HT1080 (cell line): ENCODE measurements at places on chromosomes 16 and 17. TPM values are rescaled to one million over a fixed set of nuclear protein-coding genes. Genes with fewer than 3 reads are reported as not detected.

Gene PHB1
- total RNA-seq: 245 and 256 TPM in 2 replicates

Gene PPP1R27
- total RNA-seq: 0.47 TPM in 1 of 2 replicates, not detected in the other

Gene KRTAP4-9
- total RNA-seq: 0.29 and 0.57 TPM in 2 replicates

Gene SP6
- total RNA-seq: 1.7 and 1.8 TPM in 2 replicates

DNA sequence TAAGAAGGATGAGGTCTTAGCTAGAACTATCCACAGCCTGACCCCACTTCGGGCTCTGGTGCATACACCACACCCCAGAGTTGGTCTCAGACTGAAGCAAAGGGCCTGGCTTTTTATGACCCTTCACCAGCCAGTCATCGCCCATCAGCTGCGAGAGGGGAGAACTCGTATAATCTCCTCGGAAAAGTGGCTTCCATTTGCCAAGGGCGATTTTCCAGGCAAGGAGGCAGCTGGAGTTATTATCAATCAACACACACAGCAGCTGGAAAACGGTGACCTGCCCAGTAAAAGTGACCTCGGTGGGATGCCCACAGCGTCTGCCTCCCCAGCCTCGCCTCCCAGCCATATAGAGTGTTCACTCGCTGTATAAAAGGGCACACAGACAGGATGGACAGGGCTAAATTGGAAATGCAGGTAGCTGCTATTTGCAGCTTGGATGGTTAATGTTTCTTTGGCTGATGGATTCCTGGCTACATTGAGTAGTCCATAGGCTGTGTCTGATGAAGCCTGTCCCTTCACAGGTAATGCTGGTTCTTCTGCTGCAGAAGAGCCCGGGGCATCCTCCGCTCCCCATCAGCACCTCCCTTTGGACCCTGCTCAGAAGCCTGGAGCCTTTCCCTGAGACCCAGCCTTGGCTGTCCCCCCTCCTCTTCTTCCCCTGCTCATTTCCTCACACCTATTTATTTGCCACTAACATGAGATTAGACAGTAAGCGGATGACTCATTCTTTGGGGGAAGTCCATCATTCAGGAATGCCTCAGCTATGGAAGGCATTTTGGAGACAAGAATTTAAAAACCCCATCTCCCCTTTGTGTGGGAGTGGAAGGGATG, 45.7 kb downstream of the TMEM186 start:
- peak; percentile 56 for DNase-seq

DNA sequence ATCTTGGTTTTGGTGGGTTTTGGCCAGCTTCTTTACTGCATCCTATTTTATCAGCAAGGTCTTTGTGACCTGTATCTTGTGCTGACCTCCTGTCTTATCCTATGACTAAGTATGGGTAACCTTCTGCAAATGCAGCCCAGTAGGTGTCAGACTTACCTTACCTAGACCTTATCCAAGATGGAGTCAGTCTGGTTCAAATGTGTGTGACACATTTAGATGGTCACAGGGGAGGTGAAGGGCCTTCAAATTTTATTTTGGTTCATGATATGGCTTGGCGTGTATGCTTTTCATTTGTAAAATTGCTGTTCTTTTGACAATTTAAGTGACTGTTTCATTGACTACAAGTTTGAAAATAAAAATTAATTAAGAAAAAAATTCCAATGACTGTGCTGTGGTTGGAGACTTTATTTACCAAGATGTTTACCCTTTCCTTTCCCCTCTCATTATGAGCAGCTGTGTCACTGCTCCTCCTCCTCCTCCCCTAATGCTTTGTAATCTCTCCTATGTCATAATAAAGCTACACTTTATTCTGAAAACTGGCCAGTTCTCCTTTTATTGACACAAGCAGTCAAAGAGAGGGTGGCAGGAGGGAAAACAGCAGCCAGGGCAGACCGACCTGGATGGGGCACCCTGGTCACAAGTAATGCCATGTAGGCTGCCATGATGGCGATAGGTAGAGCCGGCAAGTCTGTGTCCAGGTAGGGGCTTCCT, 49.4 kb downstream of the TNFRSF13B start:
- no peak for DNase-seq

DNA sequence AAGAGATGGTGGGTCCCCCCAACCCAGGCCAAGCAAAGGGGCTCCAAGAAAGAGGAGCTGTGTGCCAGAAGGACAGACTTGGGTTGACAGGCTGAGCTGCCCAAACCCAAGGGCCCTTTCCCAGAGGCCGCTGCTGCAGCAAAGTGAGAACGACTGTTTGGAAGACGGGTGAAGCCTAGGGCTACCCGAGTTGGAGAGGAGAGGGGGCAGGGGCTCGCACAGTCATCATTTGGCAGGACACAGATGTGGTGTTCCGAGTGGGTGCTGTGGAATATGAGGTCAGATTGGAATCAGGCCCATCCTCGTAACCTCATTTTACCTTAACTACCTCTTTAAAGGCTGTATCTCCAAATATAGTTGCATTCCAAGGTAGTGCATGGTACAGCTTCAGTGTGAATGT, 5.3 kb upstream of the MFAP4 start:
- DNase-seq: no peak

DNA sequence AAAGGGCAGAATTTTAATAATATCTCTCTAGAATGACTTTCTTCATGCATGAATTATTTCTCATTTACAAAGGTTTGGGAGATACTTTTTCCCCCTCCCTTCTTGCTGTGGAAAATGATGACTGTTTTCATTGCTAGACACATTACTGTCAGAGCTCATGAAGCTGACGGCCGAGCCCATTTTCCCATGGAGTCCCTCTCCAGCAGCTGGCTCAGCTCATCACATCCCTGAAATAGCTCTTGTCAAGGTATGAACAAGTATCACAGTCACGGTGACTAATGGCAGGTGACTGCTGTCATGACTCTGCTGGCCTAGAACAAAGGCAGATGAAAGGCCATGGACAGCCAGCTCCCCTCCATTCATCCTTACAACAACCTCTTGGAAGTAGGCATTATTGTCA, 208.1 kb downstream of the ABCC12 start:
- DNase-seq: no peak

DNA sequence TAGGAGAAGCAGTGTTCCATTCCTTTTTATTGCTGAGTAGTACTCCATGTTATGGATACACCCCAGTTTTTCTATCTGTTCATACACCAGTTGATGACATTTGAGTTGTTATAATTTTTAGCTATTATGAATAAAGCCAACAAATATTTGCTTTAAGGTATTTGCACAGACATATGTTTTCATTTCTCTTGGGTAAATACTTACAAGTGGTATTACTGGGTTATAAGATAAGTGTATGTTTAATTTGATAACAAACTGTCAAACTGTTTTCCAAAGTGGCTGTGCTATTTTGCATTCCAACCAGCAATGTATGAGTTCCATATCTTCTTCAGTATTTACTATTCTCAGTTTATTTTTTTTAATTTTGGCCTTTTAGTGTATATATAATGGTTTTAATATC, 27.7 kb upstream of the GFOD2 start:
- DNase-seq: no peak

GRCh38 chr16:25575363-25575762, 116.4 kb upstream of the HS3ST4 start:
- DNase-seq: no peak

DNA sequence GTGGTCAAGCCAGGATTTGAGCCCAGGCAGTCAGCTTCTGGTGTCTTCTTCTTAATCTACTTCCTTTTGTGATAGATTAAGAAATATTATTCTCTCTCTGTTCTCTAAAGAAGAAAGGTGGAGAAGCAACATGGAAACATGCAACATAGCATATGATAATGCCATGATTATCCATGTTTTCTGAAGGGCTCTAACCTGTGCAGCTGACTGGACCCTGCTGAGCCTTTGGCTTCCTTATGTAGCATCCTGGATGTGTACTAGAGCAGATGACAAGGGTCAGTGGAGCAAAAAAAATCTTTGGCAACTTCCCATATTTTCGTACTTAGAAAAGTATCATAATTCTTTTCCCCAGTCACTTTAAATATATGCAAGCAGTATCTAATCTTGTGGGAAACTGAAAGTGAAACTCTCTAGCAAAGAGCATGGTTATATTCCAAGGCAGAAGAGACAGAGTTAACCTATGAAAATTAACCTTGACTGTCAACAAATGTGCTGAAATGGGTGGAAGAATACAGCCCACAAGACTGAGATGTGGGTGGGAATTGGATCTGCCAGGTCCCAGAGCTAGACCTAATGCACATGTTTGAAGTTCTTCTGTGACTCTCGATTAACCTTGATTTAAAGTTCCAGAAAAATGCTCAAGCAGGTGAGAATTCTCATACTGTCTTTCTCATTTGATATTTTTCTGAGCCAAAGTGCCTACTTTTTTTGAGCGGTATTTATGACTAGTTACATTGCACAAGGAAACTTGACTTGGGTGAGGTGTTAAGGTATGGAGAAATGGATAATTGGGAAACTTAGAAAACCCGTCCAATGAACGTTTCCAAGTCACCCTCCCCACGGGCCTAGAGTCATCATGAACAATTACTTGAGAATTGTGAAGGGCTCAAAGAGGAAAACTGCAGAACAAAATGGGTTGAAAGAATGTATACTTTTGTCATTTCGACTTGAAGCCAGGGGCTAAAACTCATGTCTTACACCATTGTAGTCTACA, 248.6 kb downstream of the FTO start:
- DNase-seq: peak; percentile 6

DNA sequence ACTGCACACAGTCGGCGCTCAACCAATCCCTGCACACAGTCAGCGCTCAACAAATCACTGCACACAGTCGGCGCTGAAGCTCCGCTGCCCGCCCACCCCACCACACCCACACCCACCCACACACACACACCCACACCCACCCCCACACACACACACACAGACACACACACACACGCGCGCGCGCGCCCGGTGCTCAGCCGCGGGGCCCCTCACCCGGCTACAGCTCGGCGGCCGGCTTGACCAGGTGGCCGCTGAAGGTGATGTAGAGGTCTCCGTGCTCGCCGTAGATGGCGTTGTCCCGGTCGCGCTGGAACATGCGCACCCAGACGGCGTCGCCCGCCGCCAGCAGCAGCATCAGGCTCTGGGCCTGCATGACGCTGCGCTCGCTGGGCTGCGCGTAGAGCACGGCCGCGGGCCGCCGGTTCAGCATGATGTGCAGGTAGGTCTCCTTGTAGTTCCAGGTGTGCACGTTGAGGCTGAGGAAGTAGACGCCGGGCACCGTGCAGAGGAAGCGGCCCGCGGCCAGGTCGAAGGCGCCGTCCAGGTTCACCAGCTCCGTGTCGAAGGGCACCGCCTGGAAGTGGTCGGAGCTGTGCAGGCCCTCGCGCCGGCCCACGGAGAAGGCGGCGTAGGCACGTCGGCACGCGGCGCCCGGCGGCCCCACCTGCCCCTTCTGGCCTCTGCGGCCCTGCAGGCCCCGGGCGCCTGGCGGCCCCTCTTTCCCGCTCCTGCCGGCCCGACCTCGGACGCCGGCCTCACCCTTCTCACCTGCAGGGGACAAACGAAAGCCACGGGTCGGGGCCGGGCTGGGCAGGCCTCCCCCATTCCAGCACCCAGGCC, 2.5 kb downstream of the C1QTNF8 start:
- DNase-seq: no peak

DNA sequence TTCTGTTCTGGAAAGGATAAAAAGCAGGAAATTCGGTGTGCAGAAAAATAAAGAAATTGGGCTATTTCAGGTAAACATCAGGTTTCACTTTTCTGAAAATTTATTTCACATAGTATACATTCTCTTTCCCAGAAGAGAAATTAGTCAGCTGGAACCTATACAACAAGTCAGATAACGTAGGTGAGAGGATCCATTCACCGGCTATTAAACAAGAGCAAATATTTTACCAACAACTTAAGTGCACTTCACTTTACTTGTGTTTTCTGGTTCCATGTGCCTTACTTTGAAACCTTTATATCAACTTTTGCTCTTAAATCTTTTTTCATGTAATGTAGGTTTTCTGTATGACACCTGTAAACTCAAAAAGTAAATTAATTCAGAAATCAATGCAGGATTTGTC, 839.7 kb downstream of the CDH11 start:
- DNase-seq: no peak

DNA sequence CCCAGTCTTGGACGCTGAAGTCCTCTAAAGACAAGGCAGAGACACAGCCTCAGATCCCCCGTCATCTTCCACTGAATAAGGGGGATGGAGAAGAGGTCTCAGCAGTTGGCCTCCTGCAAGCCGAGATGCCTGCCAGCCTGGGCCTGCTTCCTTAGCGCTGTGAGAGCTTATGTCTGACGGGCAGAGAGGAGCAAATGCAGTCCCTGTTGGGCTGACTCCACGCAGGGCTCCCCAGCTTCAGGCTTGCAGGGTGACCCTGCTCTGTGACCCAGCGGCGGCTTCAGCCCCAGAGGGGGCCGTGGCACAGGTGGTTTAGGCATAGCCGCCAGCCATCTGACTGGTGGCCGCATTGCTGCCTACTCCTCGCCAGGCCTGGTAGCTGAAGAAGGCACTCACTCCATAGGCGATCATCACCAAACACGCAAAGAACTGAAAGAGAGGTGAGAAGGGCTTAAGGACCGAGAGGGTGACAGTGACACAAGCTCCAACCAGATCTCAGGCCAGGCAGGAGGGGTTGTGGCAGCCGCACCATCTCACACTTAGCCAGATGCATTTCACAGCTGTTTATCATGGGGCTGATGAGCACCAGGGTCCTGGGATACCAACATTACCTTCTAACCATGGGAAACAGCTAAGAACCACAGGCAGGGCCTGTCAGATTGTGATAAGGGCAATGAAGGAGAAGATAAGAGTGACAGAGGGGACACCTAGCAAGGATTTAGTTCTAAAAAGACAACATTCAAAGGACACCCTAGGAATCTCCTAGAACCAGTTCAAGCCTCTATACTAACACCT, 11.7 kb downstream of the ARL2BP start:
- no peak for DNase-seq

DNA sequence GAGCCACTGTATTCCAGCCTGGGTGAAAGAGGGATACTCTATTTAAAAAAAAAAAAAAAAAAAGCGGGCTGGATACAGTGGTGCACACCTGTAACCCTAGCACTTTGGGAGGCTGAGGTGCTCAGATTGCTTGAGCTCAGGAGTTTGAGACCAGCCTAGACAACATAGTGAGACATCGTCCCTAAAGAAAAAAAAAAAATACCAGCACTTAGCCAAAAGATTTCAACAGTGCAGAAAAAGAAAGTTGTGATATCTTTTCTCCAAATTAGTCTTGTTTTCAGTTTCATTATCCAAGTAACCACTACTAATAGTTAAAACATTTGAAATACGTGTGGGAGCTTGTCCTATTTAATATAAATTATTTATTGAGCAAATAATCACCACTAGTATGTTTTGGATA, 48.7 kb downstream of the TENT4B start:
- no peak for DNase-seq

DNA sequence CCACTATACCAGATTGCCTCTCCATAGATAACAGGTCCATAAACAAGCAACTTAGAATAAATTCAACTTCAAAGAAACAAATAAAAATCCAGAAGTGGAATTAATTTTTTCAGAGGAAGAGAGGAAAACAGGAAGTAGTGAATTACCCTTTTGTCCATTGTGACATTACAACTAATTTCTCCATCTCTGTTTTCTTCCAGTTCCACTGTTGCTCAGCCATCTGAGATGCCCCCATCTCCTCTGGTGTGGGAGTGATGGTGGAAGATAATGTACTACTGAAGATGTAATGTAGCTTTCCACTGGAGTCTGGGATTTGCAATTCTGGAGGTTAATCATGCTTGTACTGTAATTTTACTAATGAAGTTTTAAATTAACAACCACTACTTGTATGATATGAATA, 124.6 kb upstream of the TMEM97 start:
- no peak for DNase-seq

- no peak for DNase-seq
Measured at GRCh38 chr16:69830534-69831211, 68.5 kb downstream of the WWP2 start.

GRCh38 chr16:2966043-2966807, 2.1 kb downstream of the KREMEN2 start:
- DNase-seq: no peak

- peak; percentile 94 for DNase-seq
Measured at GRCh38 chr16:80197741-80198201, 343.0 kb upstream of the DYNLRB2 start.
